Smooth muscle cell of bladder (primary cell): ENCODE measurements at places on chromosomes 13 and 19. TPM values are rescaled to one million over a fixed set of nuclear protein-coding genes. Genes with fewer than 3 reads are reported as not detected.

CYP2S1 gene
- total RNA-seq: 10.3 and 17.8 TPM in 2 replicates

KLK2 gene
- not detected in 2 replicates for total RNA-seq

FCER2 gene
- total RNA-seq: not detected in 2 replicates

SHISA7 gene
- total RNA-seq: not detected in 2 replicates

ZBTB32 gene
- not detected in 2 replicates for total RNA-seq

ZNF69 gene
- 3.4 and 3.6 TPM in 2 replicates for total RNA-seq

SLC25A41 gene
- total RNA-seq: not detected in 2 replicates

RPS28 gene
- 646 and 817 TPM in 2 replicates for total RNA-seq

MUC16 gene
- under 0.01 TPM in 1 of 2 replicates, not detected in the other for total RNA-seq

MAST1 gene
- 0.18 and 0.28 TPM in 2 replicates for total RNA-seq

KL gene
- total RNA-seq: under 0.01 and 0.18 TPM in 2 replicates

TBXA2R gene
- total RNA-seq: 0.43 and 0.92 TPM in 2 replicates
